Inflammatory macrophage treated with lipopolysaccharide for 1 hour (primary cell): ENCODE measurements at places on chromosomes 2 and 18.

DNA sequence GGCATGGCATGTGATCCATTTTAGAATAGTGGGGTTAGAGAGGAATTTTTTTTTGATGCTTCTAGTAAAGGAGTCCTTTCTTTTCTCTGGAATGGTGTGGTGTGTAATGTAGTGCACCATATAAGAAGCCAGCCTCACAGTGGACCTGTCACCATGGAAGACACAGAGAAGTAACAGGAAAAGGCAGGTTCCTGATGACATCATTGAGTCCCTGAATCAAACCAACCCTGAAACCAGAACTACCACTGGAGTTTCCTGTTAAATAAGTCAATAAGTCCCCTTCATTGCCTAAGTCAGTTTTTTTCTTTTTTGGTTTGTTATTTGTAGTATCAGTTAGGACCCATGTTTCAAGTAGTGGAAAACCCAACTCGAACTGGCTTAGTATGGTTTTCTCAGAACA, 11.9 kb downstream of the ADCYAP1 start:
- DNase-seq: no peak

- DNase-seq: no peak
Observed at GRCh38 chr18:44924785-44925499, 244.3 kb downstream of the SETBP1 start.

- no peak for DNase-seq
Observed at GRCh38 chr2:226329180-226329579, 470.4 kb downstream of the IRS1 start.

DNA sequence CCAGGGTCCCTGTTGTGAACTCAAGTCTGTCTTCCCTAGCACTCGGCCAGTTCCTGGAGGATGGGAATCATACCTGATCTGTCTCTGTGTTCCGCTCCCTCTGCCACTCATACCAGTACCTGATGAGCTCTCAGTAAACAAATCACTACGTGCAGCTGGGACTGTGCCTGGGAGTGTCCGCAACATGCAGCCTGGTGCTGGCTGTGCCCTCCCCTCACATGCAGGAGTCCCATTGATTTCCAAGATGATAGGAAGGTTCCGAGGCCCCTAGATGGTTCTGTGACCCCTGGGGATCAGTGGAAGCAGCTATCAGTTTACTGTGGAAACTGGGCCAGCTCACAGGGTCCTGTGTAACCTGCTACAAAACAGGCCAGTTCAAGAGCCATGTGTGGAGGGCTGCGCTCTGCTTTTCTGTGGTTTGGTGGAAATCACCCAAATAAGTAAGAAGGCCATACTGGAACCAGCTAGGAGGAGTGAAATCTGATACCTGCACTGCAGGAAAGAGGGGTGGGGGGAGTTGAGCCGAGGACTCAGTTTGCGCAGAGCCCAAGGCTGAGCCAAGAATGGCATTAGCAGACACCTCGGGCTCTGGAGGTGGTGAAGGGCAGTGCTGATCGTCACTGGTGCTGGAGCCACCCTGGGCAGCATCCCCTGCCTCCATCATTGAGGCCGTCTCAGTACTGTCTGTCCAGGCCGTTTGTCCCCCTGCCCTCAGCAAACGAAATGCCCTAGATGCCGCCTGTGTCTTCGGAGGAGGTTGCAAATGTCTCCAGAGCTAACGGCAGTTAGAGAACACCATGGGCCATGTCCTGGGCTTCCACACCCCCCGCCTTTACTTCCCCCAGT, 93.3 kb downstream of the KLHL29 start:
- no peak for DNase-seq

DNA sequence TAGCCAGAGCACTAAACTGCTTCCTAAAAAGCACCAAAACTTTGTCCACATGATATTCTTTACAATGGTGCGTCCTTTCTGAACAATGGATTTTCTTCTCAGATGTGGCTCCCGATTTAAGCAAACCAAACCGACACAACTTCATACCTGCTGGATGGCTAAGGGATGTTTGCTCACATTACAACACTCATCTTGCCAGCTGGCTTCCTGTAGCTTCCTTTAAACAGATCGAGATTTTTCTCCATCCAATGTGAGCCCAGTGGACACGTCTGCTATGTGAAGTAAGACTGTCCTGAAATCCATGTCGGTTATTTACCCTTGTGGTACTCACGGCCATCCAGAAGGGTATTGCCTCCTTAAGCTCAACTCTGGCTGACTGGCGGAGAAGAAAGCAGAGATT, 126.5 kb downstream of the MAPK4 start:
- no peak for DNase-seq

DNA sequence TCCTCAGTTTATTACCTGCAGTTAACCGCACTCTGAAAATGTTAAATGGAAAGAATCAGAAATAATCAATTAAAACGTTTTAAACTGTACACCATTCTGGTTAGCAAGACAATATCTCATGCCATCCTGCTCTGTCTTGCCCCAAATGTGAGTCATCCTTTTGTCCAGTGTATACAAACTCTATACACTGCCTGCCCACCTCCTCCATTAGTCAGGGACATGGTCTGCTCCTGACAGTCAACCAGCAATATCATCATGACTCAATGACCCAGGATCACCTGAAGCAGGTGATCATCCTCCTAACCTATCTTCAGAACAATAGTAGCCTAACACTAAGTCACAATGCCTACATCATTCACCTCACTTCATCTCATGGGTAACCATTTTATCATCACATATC, 214.7 kb downstream of the KCNH7 start:
- no peak for DNase-seq

DNA sequence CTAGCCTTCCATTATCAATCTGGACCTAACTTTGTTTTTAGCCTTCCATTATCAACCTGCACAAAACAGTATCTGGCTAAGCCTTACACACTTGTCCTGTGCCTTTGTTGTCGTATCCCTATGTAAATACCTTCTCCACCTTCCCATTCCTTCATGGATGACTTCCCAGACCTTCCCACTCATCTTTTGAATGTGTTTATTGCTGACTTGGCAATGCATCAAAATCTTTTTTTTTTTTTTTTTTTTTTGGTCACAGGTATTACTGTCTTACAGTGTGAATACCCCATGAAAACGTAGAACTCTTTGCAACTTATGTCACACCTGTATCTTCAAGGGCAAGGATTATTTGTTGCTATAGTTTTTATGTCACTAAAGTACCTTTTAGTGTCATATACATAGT, 25.7 kb downstream of the RPE start:
- no peak for DNase-seq

DNA sequence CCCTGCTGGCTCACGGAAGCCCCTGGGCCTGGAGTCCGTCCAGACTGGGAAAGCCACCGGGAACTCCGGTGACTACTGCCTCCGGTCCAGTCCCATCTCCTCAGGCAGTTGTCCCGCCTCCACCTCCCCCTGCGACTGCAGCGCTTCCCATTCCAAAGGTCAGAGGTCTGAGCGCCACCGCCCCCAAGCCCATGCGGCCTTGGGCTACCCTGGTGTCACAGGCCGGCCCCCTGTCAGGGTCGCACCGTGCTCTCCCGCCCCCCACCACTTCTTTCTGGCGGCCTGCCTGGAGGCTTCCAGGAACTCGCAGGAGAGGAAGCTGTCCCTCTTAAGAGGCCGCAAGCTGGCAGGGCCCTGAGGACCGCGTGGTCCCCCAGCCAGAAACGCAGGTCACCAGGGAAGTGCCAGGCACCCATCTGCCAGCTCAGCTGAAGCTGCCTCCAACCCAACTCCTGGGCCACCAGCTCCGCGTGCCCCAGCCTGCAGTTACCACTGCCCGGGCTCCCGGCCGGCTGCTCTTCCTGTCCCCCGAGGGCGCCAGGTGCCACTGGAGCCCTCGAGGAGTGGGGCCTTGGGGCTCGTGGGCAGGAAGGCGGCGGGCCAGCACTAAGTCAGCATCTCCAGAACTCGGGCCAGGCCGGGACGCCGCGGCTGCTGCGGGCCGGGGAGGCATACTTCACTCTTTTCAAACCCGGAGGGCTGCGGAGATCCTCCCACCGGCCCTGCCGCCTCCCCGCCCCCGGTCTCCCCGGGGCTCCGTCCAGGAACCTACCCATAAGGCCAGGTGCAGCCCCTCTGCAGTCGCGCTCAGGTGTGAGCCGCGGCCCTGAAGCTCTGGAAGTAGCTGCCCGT, 83.3 kb upstream of the POMC start:
- peak; percentile 39 for DNase-seq

- no peak for DNase-seq
Observed at GRCh38 chr18:8662560-8663255, 42.6 kb upstream of the MTCL1 start.

DNA sequence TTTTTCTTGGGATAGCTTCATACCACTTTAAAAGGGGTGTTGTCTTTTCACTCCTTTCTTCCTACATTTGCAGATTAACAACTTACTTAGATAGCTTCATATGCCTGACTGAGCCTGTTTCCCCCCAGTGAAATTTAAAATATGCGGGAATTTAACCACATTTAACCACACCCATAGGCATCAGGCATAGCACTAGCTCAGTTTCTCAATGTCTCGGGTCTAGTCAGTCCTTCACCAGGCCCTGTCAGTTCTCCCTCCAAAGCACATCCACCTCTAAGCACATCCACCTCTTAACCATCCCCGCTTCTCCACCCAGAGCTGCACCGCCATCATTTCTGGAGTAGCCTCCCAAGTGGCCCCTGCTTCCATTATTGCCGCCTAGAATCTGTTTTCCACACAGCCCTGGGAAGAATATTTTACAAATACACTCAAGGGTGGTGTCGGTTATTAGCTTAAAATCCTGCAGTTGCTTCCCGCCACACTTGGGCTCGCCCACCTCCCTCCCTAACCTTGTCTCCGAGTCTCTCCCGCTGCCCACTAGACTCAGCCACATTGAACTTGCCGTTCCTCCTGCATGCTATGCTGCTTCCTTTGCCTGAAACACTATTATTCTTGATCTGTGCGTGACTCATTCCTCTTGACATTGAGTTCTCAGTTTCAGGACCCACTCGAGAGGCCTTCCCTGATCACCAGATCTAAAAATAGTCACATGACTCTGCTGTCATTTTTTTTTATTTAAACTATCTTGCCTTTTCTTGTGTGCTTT, 68.3 kb downstream of the SPTBN1 start:
- peak; percentile 41 for DNase-seq

GRCh38 chr2:155747531-155747930, 585.0 kb downstream of the NR4A2 start:
- no peak for DNase-seq
